Stimulated activated CD4-positive, alpha-beta T cell treated with anti-CD3 and anti-CD28 coated beads, TNF-alpha, amount 100 ng/mL, for 1 hour (primary cell): ENCODE measurements at places on chromosomes 2 and 18.

DNA sequence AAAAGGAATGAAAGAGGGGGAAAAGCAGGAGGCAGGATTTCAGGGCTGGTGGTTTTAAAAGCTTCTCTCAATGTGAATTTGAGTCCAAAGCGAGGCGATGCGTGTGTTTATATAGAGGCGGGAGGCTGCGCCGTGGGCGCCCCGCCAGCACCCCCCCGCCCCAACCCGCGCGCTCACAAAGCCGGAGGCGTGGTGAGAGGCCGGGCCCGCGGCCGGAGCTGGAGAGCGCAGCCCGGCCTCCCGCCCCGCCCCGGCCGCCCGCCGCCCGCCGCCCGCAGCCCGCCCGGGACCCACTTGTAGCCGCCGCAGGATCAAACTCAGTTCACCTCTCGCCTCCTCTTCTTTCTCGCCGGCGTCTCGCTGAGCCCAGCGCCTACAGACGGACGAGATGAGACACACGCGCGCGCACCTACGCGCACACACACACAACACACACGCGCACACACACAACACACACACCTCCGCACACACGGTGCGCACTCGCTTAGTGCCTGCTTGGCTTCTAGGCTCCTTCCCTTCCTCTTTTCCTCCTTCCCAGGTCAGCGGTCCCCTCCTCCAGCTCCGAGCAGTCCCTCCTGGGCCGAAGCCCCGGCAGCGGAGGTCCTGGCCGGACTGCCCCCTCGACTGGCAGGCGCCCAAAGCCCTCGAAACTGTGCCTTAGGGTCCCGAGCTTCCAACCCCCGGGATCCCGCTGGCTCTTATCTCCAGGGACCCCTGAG, 1.3 kb upstream of the CYP26B1 start:
- DNase-seq: no peak

- no peak for DNase-seq
Measured at GRCh38 chr18:21996351-21996826, 173.0 kb upstream of the GATA6 start.

DNA sequence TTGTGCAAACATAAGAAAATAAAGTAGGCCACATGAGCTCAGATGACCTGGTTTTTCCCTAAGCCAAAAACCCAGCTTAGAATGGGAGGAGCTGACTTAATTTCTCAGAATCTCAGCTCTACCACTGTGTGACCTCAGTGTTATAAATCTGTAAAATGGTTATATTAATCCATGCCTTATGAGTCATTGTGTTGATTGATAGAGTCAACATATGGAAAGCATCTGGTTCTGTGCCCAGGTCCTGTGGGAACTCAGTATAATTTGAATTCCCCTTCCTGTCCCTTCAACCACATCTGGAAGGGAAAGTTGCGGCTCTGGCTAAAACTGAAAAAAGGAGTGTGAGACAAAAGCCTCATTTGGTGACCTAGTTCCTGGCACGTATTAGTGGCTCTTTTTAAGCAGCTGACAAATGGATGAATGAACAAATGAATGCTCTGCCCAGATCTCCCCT, 25.7 kb downstream of the TMEM177 start:
- no peak for DNase-seq

GRCh38 chr2:119117408-119117807, 41.1 kb downstream of the C1QL2 start:
- no peak for DNase-seq

DNA sequence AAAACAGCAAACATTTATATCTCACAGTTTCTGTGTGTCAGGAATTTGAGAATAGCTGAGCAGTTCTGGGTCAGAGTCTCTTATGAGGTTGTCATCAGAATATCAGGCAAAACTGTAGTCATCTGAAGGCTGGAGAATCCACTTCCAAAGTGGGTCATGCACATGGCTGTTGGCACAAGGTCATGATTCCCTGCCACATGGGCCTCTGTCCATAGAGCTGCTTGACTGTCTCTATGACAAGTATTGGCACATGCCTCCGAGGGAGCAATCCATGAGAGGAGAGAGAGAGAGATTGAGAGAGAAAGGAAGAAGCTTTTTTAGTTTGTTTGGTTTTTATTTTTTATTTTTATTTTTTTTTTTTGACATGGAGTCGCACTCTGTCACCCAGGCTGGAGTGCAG, 101.8 kb upstream of the DDX18 start:
- DNase-seq: no peak
